Stimulated activated CD8-positive, alpha-beta memory T cell treated with anti-CD3 and anti-CD28 coated beads, Interleukin-15, amount 100 ng/mL, for 1 hour (primary cell): ENCODE measurements at places on chromosomes 16 and 17.

DNA sequence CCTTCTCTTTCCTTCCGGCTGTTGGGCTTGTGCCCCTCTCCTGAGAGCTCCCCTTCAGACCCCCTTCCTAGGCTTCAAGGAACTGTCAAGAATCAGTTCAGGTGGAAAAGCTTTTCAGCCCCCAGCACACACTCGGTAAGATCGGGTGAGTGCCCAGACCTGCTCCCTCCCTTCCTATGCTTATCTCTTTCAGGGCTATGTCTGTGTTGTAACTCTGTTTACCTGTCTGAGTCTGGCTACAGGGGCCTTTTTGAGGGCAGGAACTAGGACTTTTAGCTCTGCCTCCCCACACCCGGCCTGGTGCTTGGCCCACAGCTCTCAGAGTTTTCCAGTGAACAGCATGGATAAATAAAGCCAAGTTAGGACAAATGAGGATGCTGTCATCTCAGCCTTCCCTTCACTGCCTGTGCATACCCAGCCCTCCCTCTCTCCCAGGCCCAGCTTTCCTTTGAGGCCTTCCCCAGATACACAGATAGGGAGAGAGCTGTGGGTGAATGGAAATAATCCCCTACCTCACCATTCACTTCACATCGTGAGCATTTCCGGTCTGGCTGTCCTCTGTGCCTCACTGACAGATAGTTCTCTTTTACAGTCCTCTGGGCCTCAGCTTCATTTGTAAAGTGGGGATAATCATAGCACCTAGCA lies 5.7 kb upstream of the MRPS23 start:
- DNase-seq, result no peak

DNA sequence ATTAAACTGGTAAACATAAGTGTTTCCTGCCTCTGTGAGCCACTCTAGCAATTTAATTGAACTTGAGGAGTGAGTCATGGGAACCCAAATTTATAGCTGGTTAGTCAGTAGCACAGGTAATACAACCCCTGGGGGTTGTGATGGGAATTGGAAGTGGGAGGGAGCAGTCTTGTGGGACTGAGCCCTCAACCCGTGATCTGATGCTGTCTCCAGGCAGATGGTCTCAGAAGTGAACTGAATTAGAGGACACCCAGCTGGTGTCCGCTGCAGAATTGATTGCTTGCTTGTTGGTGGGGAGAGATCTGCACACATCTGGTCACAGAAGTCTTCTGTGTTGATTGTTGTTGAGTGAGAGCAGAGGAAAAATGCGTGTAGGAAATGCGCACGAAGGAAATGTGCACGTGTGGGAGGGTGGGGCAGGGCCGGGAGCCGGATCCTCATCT lies 7.7 kb upstream of the ST6GALNAC2 start:
- no peak for DNase-seq

DNA sequence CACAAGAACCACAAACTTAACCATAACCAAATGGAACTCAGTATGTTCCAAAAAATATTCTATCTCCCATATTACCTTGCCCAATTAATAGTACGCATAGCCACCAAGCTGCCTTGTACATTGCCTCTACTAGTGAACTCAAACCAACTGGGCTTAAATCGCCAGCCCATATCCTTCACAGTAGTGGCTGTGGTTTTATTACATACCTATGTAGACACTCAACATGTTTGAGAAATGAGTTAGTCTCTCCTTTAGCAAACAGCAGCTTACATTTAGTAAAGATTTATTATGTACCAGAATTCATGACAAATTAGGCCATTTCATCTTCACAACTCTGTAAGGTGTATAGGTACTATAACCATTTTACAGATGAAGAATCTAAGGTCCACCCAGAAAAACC lies 41.4 kb downstream of the GRB2 start:
- no peak for DNase-seq

DNA sequence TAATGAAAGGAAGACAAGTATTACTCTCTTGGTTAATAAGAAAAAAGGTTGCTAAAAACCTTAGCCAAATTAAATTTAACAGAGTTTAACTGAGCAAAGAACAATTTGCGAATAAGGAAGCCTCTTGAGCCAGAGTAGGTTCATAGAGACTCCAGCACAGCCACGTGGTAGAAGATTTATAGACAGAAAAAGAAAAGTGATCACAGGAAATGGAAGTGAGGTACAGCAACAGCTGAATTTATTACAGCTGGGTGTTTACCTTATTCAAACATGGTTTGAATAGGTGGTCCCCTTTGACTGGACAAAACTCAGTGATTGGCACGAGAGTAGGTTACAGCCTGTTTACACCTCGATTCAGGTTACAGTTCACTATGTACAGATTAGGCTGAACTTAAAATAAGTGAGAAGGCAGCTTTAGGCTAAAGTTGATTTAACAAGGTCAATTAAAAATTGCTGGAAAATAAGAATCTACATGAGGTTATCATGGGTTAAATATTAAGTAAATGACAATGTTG lies 3.3 kb upstream of the CCL15 start:
- no peak for DNase-seq

DNA sequence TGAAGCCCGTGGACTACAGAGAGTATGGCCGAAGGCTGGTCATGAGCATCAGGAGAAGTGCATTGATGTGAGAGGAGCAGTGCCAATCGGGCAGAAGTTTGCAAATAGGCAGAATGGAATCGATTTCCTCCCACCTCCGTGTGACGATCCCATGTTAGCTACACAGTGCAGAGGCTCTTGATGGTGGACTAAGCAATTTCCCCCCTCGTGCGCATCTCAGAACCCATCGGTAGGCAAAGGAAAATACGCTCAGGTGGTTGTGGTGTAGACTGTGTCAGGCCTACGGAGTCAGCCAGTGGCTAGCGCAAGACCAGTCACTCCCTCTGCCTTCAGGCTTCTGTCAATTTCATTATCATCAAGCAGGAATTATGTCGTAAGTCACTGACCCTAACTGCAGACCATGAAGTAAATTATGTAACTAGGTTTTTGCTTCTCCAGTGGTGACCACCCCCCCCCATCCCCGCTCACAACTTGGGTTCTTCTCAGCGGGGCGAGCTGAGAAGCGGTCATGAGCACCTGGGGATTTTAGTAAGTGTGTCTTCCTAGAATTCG lies 67.4 kb downstream of the RPA1 start:
- no peak for DNase-seq

- no peak for DNase-seq
These were observed 13.7 kb downstream of the B9D1 start for GRCh38 chr17:19348806-19349205.

GRCh38 chr17:75004371-75004770 lies 8.1 kb upstream of the MRPL58 start:
- no peak for DNase-seq

DNA sequence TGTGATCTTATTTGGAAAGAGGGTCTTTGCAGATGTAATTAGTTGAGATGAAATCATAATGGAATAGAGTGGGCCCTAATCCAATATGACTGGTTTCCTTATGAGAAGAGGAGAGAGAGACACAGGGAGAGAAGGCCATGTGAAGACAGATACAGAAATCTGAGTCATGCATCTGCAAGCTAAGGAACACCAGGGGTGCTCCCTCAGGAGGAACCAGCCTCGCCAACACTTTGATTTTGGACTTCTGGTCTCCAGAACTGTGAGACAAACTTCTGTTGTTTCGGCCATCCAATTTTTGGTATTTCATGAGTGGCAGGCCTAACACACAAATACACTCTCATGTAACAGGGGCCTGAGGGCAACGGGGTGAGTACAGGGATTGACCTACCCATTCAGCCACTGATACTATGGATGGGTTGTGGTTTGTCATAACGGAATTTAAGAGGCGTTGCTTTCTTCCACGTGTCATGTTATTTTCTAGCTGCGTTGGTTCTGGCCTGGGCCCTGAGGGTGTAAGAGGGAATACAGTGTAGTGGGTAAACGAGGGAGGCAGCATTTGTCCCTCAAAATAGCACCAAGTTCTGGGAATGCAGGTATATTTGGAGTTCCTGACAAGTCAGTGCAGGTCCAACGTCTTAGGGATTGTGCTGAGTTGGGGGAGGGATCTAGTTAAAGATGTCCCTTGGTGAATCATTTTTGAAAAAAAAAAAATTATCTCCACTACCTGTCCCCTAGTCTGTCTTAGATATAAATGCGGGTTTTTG lies 17.7 kb downstream of the PLCG2 start:
- DNase-seq, result no peak

DNA sequence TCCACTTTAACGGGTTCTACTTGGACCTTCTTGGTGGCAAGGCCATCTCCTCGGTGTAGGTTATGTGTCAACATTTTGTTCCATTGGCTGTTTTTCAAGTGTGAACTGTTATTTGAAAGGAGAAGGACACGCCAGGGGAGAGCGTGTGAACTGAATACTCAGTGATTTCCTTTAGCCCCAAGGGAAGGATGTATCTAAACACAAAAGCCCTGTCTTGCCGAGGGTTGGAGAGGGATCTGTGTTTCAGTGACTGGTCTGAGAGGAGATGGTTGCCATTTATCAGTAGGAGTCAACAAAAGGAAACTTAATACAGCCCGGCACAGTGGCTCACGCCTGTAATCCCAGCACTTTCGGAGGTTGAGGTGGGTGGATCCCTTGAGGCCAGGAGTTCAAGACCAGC lies 50.0 kb downstream of the USP10 start:
- DNase-seq, result no peak

DNA sequence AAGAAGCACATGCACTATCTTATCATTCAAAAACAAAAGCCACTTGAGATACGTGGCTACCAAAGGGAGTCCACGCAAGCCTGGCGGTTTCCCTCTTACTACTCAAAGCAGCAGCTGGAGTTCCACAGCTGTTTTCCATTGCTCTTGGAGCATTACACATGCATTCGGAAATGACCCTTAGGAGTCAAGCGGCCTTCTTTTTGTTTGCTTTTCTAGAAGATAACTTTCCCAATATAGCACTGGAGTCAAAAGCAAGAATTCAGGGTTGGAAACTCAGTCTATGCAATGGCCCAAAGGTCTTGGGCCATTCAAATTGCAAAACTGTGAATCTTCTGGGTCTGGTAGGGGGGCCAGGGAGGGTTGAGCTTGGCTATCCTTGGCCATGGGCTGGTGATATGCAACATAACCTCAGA lies 97.8 kb upstream of the MAF start:
- DNase-seq, result no peak

DNA sequence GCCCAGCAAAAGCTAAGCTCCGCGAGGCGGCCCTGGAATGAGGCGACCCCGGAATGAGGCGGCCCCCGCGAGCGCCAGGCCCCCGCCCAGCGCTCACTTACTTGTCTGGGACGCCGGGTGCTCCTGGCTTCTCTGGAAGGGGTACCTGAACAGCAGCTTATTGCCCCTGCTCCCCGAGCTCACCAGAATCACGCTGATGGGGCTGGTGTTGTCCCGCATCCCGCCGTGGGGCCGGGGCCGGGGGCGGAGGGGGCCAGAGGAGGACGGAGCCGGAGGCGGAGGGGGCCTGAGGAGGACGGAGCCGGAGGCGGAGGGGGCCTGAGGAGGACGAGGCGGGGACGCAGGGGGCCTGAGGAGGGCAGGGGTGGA lies 440 bp downstream of the NPRL3 start:
- no peak for DNase-seq
